ENCODE measurements at places on chromosomes 1 and 21.

GRCh38 chr1:216175714-216176113 lies 247.5 kb downstream of the USH2A start:
- DNase-seq = no peak

DNA sequence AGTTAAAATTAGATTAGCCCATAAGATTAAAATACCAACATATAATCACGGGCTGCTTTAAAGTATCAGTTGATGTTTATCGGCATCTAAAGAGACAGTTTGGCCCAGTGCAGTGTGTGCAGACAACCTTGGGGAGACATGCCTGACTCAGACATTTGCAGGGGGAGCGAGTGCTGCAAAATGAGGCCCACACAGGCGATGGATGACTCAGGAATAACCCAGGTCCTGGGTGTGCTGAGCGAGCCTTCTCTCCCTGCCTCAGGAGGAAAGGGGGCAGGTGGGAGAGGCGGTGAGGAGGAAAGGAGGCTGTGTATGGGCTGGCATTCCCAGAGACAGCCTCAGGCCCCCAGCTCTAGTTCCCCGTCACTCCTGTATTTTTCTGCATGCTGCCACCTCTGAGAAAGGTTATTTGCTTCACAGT lies 9.0 kb downstream of the SLC9A1 start:
- no peak for DNase-seq

GRCh38 chr1:48080331-48081255 lies 83.4 kb upstream of the TRABD2B start:
- no peak for DNase-seq

DNA sequence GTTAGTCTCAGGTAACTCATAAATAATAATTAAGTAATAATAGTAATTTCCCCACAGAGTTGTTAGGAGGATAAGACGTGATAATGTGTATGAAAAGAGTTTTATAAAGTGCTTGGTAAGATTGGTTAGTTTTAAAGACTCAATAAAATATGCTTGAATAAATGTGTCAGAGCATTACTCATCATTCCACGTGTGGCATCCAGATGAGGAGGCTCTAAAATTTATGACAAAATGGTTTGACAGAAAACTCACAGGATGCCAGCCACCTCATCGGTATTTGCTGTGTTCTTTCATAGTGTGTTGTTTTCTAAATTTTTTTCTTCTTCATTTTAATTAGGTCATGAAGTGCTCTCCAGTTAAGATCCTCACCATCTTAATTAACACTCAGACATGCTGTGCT lies 19.1 kb upstream of the SPAG17 start:
- DNase-seq = no peak

GRCh38 chr1:15178571-15179484 lies 25.3 kb downstream of the TMEM51 start:
- no peak for DNase-seq

DNA sequence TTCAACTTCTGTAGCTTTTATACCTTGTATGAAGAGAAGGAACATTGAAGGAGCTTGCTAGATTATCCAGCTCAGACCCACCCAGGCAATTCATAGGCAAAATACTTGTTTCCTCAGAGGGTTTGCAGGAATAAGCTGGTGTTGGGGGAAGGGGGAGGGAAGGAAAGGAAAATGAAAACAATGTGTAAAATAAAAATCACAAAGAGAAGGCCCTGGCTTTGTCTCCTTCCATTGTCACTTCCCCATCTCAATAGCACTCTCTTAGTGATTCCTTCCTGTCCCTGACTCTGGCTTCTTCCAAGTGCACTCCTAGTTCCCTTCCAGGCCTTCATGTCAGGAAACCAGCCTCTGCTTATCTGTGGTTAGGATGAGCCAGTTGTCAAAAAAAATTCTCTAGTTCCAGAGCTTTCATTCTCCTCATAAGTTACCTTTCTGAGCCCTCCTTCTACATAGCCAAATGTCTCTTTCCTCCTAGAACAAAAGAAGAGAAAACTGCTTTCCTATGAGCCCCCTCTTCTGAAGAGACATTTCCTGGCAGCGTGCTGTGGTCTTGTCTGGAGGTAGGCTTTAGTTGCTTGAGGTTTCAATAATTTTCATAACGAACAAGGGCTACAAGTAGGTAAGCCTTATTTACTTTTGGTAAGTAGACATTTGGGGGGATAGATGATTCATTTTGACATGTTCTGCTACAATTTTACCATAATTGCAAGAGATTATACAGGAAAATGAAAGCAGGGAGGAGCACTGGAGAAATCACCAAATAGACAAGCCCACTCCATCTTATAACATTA lies 45.7 kb downstream of the FASLG start:
- DNase-seq = no peak

- no peak for DNase-seq
Observed at GRCh38 chr1:93442008-93442666, 5.8 kb upstream of the FNBP1L start.

GRCh38 chr1:232748910-232749368 lies 56.3 kb upstream of the MAP10 start:
- no peak for DNase-seq

GRCh38 chr1:2443277-2444137 lies 31.1 kb upstream of the PEX10 start:
- DNase-seq = peak; percentile 76

DNA sequence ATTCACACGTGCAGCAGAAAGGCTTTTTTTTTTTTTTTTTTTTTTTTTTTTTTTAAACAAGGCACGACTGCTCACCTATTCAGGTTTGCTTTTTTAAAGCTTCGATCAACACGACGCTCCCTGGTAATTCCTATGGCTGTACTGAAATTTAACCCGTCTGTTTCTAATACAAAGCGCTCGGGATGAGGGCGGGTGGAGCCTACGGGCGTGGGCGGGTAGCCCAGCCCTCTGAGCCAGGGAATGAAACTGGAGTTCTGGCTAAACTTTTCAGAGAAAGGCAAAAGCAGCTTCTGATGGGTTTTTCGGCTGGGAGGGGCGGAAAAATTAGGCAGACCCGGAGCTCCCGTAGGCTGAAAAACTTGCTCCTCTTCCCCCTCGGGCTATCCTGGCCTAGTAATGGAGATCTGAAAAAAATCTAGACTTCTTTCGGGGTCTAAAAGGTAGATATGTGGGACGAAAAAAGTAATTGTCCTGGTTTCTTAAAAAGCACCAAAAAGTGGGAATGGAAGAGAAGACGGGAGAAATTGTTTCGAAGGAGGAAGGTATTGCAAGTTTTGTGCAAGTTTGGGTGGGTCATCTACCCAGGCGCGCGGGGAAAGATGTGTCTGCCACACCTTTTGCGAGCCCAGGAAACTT lies 7.4 kb downstream of the NR5A2 start:
- DNase-seq = peak; percentile 61
